ENCODE measurements at places on chromosomes 4 and X.

DNA sequence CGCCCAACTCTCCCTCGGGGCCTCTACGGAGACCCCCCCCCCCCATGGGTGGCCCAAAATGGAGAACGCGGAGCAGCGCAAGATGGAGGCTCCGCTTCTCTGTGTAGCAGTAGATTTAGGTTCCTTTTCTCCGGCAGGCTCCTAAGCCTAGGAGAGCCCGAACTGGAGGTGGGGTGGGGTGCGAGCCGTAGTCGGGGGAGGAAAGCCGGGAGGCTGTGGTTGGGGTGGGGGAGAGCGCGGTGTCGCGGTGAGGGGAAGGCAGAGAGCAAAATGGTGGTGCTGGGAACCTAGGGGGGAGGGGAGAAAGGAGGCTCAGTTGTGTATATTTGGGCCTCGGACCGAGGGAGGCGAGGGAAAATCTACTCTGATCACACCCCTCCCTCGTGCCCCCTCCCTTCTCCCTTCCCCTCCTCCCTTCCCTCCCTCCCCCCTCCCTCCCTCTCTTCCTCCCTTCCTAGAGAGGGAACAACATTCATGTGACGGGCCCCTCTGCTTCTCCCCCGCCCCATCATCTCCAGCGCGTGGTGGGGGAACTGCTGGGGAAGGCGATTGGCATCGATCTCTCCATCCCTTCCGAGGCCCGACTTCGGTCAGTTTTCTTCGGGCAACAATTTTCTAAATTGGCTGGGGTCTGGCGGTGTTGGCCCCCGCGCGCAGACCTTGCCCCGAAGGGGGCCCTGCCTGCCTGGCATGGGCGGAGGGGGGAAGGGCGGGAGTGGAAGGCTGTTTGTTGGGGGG is at the start of gene STAG2:
STAG2 (plus strand) TSS at position 439 of the 738 bp plus-strand sequence. CDS start 60,922 bp downstream, outside the sequence.
- DNase-seq, result peak; percentile 96

DNA sequence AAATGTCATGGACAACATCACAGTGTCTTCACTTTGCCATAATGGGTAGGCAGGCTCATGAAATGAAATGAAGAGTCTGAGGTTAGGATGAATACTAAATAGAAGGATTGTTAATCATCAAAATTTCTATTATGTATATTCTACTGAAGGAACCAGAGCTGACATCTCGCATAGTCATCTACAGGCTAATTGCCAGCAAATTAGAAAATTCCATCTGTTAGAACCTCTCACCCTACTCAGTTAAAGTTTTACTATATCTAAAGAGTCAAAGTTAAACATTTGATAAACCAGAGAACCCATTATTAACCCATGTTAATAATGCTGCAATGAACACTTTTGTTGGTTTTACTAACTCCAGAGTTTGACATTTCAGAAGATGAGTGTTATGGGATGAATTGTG is 114.6 kb downstream of the ARHGAP6 start:
- no peak for DNase-seq

DNA sequence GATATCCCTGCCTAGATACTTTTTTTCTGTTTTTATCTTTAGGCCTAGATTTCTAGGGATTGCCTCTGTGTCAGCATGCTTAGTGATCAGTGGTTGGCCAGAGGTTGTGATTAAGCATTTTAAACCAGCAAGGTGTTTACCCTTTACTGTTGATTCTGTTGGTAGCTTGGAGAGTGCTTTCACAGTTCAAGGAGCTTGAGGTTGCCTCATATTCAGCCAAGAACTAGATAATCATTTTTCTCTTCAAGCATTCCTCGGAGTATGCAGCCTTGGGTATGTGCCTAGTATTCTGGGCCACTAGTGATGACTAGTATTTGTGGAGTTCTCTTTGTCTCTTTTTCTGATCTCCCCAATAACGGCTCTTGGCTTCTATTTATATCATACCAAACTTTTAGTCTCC is 20.4 kb downstream of the APOOL start:
- no peak for DNase-seq

DNA sequence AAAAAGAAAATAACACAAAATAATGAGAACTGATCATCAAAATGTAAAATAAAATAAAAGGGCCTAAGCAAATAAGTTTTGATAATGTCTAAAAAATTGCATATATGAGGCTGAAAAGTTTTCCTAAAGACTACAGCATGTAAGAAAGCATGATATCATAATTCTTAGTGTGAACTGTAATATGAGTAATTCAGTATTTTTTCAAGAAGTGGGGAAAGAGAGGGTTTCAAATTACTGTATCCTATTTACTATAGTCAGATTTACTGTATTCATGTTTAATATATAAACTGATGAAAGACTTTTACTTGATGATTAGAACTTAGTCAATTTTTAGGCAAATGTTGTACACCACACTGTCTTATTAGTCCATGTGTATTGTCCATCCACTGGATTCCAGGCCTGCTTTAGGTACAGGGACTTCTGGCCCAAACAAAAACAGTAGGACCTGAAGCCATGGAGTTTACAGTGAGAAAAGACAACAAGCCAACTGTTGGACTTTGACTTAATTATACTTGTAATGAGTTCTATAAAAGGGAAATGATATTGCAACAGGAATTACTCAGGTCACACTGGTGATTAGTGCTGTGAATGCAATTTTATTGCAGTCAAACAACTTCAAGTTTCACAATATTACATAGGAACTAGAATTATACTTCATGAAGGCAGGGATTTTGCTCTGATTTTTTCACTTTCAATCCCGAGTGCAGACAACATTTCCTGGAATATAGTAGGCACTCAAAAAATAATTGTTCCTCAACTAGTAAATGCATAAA is 517.7 kb upstream of the GALNT7 start:
- no peak for DNase-seq

DNA sequence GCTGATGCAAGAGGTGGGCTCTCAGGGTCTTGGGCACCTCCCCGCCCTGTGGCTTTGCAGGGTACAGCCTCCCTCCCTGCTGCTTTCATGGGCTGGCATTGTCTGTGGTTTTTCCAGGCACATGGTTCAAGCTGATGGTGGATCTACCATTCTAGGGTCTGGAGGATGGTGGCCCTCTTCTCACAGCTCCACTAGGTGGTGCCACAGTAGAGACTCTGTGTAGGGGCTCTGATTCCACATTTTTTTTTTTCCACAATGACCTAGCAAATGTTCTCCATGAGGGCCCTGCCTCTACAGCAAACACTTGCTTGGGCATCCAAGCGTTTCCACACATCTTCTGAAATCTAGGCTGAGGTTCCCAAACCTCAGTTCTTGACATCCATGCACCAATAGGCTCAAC is 657.9 kb upstream of the CT83 start:
- DNase-seq, result no peak

DNA sequence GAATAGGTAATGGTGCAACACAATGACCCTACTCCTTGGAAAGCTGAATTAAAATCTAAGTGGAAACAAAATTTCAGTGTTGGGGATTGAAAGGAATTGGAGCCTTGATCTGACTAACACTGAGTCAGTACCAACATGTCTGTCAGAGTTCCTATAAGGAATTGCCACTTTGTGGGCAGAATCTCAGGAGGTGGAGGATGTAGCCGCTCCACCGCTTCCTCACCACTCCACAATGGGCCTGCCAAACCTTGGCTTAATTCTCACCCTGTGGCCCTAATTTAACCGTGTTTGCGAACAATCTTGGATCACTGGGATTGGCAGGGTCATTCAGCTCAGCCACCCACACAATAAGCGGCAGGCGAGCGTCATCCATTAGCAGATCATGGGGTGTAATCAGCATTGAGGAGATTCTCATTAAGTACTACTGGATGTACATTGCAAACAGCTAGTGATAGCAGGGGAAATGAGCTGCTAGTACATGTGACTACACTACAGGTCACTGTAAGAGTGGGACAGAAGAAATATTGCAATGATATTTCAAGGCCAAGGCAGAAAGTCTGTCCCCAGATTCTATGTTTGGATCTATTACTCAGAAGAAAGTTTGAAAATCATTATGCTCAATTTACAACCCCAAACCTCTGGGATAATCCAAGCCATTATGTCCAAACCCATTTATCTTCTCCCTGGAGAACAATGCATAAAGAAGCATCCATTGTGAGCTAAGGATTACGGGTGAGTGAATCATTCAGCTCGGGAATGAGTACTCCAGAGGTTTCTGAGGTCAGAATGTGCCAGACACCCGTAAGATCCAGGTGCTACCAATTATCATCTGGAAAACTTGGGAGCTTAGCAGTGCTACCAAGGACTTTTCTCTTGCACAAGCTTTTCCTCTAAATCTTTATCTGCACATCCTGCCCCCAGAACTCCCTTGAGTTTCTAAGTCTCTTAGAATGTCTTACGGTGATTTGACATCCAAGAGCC is 5.8 kb downstream of the SRPX start:
- DNase-seq, result no peak

GRCh38 chr4:105630670-105631655 is 77.5 kb downstream of the INTS12 start:
- DNase-seq, result no peak

DNA sequence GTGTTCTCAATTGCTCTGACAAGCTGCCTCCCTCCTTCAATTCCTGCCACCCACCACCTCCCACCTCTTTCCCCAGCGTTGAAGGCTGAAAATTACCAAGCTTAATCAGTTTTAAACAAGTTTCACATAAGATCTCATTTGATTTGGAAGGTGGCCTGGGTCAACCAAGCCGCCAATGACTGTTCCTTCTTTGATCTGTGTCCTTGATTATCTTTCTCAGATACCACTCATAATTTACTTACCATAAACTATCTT is 211.4 kb downstream of the SLIT2 start:
- DNase-seq, result no peak

GRCh38 chr4:52566136-52567031 is 92.7 kb downstream of the USP46 start:
- no peak for DNase-seq

- DNase-seq, result no peak
Measured at GRCh38 chrX:45900766-45901615, 644.2 kb downstream of the ZNF674 start.

DNA sequence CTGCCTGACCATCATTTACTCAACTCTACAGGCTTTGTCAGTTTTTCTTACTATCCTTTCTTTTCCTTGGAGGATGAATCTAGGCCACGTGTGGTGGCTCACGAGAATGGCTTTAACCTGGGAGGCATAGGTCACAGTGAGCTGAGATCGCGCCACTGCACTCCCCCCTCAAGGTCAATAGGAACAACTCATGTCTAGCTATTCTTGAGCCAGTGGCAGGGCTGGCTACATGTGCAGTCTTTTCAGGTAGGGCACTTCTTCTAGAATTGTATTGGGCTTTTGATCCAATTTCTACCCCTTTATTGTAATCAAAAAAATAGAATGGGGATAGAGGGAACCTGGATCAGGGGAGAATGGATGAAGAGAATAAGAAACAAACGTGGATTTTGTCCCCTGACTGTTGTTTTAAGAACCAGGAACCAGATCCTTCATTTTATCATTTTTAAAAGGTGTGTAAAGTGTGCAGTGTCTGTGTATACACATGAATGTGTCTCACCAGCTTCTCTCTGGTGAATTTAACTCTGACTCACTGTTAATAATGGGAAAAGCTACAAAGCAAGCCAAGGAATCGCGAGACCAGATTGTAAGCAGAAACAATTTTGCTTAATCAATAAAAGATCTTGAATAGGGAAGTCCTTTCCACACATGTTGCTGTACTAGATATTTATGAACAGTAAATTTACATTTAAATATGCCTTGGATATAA is 283.9 kb upstream of the GPC4 start:
- DNase-seq, result no peak

DNA sequence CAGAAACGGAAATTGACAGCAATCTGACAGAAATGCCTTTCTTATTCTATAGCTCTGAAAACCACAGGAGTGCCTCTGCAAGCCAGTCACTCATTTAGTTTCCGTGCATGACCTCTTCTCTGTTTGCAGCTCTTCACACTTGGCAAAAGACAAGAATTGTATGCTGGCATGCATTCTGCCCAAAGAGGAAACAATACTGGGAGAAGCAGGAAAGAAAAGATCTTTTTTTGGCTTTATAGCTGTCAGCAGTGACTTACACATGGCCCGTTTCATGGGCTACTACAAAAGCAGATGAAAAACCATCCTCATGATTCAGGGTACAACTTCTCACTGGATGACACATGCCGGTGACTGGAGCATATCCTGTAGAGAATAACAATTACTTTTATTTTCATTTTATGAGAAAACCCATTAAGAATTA is 249.4 kb downstream of the ADAMTS3 start:
- no peak for DNase-seq

- DNase-seq, result no peak
Measured at GRCh38 chrX:261167-261918, 19.8 kb upstream of the PLCXD1 start.

DNA sequence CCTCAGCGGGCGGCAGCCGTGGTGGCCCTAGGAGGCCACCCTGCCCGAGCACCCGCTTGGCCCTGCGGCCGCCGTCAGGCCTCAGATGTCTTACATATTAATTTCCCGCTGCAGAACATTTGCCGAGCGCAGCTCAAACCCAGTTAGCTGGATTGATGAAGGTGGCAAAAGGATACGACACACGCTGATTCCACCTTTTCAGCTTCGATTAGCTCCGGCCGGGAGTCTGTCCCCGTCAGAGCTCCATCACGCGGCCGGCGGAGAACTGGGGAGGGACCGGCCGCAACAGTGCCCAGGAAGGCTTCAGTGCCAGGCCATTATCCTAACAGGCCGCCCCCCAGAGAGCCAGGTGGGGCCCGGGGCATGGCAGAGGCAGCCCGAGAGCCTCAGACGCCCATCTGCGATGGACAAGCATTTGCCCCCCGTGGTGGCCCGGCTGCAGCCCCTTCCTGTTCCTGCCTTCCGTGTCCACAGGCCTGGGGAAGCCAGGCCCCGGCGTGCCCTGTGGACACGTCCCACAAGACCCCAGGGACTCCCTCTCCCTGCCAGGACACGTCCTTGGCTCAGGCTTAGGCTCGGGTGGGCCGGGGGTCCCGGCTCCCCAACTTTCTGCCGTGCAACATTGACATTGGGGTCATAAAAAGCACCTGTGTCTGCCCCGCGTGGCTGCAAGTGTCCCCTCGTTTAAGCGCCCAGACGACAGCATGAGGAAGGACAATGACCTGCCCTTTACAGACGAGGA is 133.8 kb upstream of the NKX1-1 start:
- no peak for DNase-seq

- no peak for DNase-seq
Measured at GRCh38 chrX:13069771-13070416, 25.5 kb upstream of the FAM9C start.

- no peak for DNase-seq
Measured at GRCh38 chrX:9902656-9903055, 64.5 kb upstream of the CLDN34 start.

- DNase-seq, result no peak
Measured at GRCh38 chr4:87916626-87917025, 58.9 kb upstream of the SPP1 start.

- no peak for DNase-seq
Measured at GRCh38 chr4:187027272-187027671, 303.6 kb upstream of the FAT1 start.

DNA sequence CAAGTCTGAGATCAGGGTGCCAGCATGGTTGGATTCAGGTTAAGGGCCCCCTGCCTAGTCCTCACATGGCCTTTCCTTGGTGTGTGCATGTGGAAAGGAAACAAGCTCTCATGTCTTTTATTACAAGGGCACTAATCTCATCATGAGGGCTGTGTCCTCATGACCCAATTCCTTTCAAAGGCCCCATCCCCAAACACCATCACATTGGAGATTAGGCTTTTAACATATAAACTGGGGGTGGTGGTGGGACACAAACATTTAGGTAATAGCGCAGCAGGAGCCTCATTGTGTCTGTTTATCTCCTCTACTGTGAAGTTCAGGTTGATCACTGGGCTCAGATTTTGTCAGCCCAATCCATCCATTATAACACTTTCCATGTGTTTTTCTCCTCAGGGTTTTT is 41.0 kb downstream of the BEX3 start:
- no peak for DNase-seq

- no peak for DNase-seq
Measured at GRCh38 chr4:74364652-74365491, at the start of gene EREG. EREG (plus strand) TSS chr4:74365145; CDS start chr4:74365309, 164 bp downstream.

All from NCI-H2081 (cell line).